ENCODE measurements at places on chromosomes 6 and 20.
A peak's percentile ranks its signal among the peaks of the same experiment; 100 is the strongest.

GRCh38 chr6:10030942-10031537, 383.8 kb downstream of the TFAP2A start:
- no peak for DNase-seq

- no peak for DNase-seq
Measured at GRCh38 chr20:58173930-58174707, 54.3 kb downstream of the ANKRD60 start.

- peak; percentile 21 for DNase-seq
Measured at GRCh38 chr6:13272131-13273046, 55.9 kb downstream of the TBC1D7 start.

- DNase-seq: no peak
Measured at GRCh38 chr6:1763404-1763803, 153.7 kb downstream of the FOXC1 start.

DNA sequence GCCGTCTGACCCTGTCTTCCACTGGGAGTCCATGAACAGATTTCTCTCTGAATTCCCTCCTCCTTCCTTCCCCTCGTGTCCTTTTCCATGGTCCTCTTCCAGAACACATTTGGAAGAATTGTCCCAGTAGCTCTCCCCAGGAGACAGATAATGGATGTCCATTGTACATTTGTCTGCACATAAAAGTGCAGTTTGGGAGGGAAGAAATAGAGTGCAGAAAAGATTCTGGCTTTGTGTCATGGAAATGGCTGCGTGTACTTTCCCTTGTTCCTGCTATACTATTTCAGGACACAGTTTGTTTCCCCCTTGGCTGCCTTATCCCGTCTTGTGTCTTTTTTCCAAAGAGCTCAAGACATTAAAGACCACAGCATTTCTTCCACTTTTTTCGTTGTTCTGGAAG, 127.6 kb downstream of the SYNDIG1 start:
- DNase-seq: no peak

GRCh38 chr6:129647044-129647443, 62.9 kb downstream of the ARHGAP18 start:
- no peak for DNase-seq

GRCh38 chr6:12196326-12196936, 93.7 kb upstream of the EDN1 start:
- no peak for DNase-seq

GRCh38 chr20:62830821-62831220, 14.0 kb downstream of the COL9A3 start:
- no peak for DNase-seq

Data from CD4-positive, alpha-beta T cell treated with Interleukin-10 for 1 hour (primary cell).